ENCODE measurements at places on chromosomes 16 and 17. TPM values are rescaled to one million over a fixed set of nuclear protein-coding genes. Genes with fewer than 3 reads are reported as not detected.
A peak's percentile ranks its signal among the peaks of the same experiment; 100 is the strongest.

The C17orf58 gene
- 15.5 TPM for total RNA-seq

The TBC1D3D gene
- 0.92 TPM for total RNA-seq

The RAB37 gene
- not detected for total RNA-seq

The MYO15A gene
- 3.5 TPM for total RNA-seq

The CCL1 gene
- not detected for total RNA-seq

The SBK1 gene
- 18.4 TPM for total RNA-seq

The KRTAP4-3 gene
- total RNA-seq: not detected

The MT1A gene
- 23.5 TPM for total RNA-seq

The CETP gene
- total RNA-seq: not detected

The TAT gene
- 0.13 TPM for total RNA-seq

The ZG16 gene
- 0.26 TPM for total RNA-seq

The KRT12 gene
- not detected for total RNA-seq

The AANAT gene
- 0.65 TPM for total RNA-seq

The ABI3 gene
- not detected for total RNA-seq

GRCh38 chr17:47801906-47802305 lies 19.7 kb downstream of the OSBPL7 start:
- DNase-seq: no peak

DNA sequence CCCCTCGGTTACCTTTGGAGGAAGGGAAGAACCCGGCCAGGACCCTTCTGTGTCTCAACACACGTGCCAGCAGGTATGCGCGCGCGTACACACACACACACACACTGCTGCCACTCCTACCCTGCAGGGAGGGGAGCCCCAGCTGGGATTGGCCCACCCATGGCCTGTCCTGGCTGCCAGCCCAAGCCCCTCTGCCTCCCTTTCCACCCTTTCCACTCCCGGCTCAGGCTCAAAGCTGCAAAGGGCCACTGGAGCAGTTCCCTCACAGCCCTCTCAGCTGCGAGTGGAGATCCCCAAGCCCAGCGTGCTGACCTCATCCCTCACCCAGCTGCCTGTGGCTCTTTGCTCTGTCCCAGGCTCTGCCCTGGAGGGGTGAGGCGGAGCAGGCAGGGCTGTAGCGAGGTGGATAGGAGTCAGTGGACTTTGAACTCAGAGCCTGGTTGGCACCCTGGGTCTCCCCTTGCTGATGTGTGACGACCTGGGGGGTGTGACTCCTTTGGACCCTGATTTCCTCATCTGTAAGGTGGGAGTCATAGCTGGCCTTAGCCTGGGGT lies 14.5 kb downstream of the KIF19 start:
- DNase-seq: no peak

DNA sequence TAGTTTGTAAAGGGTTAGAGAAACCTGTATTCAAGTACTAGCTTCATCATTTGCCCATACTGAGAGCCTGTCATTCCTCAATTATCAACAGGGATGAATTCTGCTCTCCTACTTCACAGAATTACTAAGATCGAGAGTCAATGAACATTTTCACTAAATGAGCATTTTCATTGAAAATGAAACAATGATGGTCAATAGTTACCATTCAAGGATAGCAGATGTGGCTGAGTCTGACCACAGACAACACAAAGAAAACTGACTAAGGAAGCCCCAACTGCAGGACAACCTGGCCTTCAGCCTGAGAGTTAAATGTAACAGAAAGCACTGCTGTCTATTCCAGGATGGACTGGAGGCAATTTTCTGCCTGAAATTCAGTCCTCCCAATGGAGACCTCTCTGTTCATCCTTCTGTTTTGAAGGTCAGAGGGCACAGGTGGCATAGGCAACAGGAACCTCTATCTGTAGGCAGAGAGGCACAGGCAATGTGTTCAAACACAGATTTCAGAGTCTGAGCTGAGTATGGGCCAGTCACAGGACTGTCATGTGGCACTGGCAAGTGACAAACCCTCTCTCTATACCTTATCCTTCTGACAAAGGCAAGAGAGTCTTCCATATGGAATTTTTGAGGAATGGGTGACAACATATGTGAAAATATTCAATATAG lies 19.5 kb downstream of the TRAF4 start:
- DNase-seq: no peak

DNA sequence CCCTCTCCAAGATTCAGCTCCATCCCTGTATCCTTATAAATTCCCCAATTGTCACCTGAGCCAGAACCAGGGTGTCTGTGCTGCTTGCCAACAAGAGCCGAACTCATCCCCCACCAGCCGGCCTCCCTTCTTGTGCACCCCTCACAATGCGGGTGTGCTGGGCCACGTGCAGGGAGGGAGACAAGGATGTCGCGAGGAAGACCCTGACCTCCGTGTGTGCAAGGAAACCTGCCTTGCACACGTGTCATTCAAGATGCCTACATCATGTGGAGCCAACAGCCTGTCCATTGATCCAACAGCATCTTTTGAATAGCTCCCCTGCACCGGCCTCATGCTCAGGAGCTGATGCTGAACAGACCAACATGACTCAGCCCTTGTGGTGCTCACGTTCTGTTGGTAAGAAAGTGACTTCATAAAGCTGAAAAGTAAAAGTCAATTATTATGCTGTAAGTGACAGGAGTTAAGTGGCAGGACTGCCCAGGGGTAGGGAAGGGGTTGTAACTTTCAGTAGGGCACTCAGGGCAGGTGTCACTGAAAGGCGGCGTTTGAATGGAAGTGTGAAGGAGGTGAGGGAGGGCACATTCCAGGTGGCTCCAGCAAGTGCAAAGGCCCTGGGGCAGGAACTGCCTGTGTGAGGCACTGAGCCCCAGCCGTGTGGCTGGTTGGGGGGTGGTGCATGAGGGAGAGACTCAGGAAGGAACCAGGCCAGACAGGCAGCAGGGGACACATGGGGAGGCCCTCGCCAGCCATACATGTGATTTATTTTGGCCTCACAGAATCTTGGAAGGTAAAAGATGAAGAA lies 302.2 kb downstream of the FOXL1 start:
- DNase-seq: no peak

GRCh38 chr17:59812139-59812538 lies 80.6 kb downstream of the TUBD1 start:
- no peak for DNase-seq

- DNase-seq: peak; percentile 85
Observed at GRCh38 chr17:28335959-28336871, 654 bp downstream of the TNFAIP1 start.

- DNase-seq: no peak
Observed at GRCh38 chr17:70604854-70605253, 435.5 kb downstream of the KCNJ2 start.

DNA sequence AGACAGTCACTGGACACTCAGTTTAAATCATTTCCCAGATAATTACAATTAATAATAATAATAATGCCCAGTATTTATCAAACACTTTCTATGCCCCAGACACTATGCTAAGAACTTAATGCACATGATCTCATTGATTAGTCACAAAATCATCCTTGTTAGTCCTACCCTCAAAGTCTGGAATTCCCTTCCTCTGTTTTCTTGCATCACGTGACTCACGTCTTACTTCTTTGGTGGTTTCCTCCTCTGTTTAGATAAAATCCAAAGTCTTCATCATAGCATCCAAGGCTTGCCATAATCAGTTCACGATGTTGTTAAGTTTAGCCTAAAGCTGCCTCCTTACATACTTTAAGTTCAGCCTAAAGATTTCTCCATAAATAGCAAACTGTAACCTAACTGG lies 471.9 kb downstream of the PMP22 start:
- DNase-seq: no peak

DNA sequence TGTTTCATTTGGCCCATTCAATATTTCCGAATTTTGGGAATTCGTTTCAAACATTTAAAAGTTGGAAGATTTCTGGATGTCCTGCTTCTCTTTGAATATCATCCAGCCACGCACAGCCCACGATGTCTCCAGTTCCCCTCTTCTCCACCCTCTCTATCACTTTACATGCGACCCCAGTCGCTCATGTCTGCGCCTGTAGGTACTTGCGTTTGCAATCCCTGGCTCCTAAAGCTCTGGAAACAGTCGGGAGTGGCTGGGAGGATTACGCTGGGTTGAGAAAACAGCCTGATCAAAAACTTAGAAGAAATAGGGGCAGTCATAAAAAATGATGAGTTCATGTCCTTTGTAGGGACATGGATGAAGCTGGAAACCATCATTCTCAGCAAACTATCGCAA lies 1.5 kb upstream of the SBK1 start:
- DNase-seq: no peak

- no peak for DNase-seq
Observed at GRCh38 chr17:21674242-21674731, 18.0 kb upstream of the KCNJ18 start.

DNA sequence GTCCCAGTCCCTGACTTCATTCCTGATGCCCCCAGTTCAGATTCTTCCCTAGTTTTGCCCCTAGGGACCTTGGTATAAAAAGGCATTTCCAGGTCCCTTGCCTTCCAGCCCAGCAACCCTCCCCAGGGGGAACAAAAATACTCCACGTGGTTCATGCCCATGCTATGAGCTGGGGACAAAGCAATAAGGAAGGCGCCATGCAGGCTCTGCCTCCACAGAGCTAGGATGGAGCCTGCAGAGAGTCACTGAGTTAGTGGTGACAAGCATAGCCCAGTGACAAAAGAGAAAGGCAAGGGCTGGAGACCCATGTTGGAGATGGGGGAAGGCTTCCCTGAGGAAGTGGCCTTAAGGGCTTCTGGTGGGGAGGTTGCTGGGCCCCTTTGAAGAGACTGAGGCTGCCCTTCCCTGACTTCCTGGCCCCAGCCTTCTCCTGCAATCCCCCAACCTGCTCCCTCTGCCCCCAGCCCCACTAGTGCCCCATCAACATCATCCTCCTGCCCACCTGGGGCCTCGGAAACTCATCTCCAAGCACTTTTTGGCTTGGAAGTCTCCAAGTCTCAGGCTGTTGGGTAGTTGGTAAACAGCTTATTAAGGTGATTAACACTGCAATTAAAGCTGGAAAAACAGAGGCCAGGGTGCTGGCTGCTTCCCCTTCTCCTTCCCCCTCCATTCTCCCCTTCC lies 9.6 kb downstream of the DLX3 start:
- DNase-seq: no peak

DNA sequence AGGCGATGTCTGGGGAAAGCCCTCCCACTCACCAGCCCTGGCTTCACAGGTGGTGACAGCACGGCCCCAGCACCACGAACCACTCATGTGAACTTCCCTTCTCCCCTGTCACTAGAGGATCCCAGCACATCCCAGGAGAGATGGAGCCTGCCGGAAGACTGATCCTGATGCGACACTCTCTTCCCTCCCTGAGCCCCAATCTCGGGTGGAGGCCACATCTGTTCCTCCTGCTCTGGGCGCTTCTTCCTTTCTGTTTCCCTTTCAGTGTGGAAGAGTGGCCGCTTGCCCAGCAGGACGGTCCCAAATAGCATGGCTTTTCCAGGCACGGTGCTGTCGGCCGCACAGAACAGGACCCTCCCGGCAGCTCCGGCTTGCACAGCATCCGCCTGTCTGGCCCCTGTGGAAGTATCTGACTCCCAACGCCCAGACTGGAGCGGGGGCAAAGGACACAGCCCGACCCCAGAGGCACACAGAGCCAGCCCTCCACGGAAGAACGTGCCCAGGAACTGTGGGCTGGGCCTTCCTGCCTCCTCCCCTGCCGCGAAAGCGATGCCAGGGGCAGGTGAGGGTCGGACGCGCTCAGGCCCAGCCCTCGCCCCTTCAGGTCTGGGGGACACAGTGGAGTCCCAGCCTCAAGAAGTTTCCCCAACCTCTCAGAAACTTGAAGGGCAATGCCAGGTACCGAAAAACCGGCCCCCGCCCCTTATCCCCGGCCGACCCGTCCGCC lies 37.6 kb downstream of the CBFA2T3 start:
- DNase-seq: no peak

DNA sequence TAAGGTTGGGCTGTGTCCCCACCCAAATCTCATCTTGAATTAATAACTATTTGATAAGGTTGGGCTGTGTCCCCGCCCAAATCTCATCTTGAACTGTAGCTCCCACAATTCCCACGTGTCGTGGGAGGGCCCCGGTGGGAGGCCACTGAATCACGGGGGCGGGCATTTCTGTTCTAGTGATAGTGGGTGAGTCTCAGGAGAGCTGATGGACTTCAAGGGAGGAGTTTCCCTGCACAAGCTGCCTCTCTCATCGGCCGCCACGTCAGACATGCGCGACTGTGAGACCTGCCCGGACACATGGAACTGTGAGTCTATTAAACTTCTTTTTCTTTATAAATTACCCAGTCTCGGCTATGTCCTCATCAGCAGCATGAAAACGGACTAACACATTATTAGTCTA lies 44.9 kb upstream of the METRNL start:
- DNase-seq: no peak

- DNase-seq: peak; percentile 87
Observed at GRCh38 chr16:67277294-67277998, 1.9 kb upstream of the PLEKHG4 start.

DNA sequence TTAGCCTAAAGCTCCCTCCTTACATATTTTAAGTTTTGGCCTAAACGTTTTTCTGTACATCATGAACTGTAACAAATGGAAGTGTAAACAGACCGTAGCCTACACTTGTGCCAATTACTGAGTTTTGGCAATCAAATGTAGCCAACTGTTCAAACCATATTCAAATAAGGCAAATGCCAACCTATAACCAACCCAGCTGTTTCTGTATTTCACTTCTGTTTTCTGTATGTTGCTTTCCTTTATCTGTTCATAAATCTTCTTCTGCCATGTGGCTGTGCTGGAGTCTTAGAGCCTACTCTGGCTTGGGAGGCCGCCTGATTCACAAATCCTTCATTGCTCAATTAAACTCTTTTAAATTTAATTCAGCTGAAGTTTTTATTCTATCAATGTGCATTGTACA lies 6.9 kb upstream of the C16orf78 start:
- no peak for DNase-seq

- peak; percentile 53 for DNase-seq
Observed at GRCh38 chr17:5281814-5282641, at the start of gene RABEP1. Gene RABEP1, plus strand, starts transcription at chr17:5282284. Its CDS starts 203 bp downstream, at chr17:5282487.

DNA sequence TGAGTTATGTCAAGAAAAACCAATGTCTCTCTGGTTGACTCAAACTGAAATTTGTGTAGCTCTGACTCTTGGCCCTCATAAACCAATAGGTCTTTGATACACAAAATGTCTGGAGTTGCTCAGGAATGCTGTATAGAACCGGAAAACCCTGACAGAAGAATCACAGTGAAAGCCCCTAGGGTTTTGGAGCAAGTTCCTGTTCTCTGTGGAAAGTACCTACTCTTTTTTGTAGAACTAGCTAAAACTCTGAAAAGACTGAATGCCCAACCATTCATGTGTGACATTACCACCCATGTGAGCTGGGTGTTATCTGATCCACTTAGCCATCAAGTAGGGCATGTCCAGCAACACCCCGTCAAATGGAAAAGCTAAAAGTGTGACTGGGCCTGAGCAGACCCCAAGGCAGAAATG lies 28.8 kb downstream of the CCL4 start:
- DNase-seq: no peak

GRCh38 chr16:3696425-3697218 lies 20.7 kb downstream of the TRAP1 start:
- DNase-seq: peak; percentile 67
